ENCODE measurements at places on chromosomes 16 and 17.

DNA sequence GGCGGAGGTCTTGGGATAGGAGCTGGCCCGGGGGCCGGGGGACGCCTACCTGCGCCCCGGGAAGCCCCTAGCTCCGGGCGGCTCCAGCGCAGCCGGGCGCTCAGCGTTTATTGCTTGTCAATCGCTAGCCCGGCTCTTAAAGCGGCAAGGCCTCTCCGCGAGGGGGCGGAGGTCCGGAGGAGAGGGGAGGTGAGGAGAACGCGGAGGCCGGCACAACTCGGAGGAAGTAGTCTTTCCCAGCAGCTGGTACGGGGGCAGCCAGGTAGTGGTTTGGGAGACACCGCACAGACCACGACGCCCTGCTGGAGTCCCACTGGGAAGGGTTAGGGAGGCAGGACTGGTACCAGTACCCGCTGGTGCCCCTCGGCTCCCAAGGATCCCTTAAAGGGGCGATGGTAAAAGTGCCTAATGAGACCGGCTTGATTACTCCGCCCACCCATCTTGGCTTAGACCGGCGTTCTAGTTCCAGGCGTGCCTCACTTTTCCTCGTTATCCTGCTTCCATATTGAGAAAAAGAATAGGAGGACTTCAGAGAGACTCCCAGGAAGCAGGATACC lies at the start of gene MPP2:
Gene MPP2, minus strand, starts transcription at position 112 of the 557 bp plus-strand sequence. CDS start 3,076 bp downstream, outside the sequence.
- DNase-seq, result no peak

- DNase-seq, result no peak
Observed at GRCh38 chr17:68328676-68329075, 37.4 kb downstream of the ARSG start.

GRCh38 chr16:85274924-85275323 lies 162.7 kb upstream of the CIBAR2 start:
- no peak for DNase-seq

- peak; percentile 29 for DNase-seq
Observed at GRCh38 chr16:47477679-47478078, 16.5 kb downstream of the PHKB start.

- DNase-seq, result no peak
Observed at GRCh38 chr17:82239926-82240505, 11.2 kb downstream of the SLC16A3 start.

DNA sequence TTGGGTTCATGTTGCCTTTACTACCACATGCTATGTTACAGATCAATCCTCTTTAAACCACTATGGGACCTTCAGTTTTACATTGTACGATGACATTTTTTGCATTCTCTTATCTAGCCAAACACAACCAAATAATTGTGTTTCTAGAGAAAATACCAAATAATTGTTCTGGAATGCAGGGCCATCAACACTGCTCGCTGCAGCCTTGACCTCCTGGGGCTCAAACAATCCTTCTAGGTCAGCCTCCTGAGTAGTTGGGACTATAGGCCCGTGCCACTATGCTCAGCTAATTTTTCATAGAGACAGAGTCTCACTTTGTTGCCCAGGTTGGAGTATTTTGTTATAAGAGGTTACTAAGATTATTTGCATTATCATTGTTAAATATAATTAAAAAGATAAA lies 237.5 kb upstream of the PMFBP1 start:
- no peak for DNase-seq

DNA sequence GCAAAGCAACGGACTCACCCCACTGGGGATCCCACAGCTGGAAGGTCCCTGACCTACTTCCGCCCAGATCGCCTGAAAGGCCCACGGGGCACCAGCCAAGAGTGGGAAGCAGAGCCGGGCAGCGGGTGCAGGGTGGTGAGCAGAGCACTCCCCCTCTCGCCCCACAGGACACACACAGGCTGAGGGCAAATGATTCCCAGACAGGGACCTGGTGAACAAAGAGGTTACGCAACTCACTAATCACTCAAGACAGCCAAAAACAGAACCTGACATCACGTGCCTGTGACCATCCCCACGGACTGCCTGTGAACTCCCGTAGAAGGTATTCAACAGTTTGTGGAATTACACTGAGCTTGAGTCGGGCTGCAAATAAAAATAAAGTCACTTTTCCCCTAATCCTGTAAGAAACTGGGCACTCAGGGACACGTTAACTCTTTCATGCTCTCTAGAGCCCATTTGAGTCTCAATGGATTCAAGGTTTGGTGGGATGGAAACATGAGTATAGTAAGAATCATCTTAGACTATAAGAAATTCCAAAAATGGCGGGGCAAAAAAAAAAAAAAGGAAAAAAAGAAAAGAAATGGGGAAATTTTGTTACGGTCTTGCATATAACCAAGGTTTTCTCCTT lies 396.1 kb downstream of the SOX9 start:
- DNase-seq, result peak; percentile 21

- DNase-seq, result no peak
Observed at GRCh38 chr16:11101695-11102522, 154.1 kb downstream of the SOCS1 start.

GRCh38 chr16:364595-365491 lies 5.5 kb downstream of the MRPL28 start:
- no peak for DNase-seq

DNA sequence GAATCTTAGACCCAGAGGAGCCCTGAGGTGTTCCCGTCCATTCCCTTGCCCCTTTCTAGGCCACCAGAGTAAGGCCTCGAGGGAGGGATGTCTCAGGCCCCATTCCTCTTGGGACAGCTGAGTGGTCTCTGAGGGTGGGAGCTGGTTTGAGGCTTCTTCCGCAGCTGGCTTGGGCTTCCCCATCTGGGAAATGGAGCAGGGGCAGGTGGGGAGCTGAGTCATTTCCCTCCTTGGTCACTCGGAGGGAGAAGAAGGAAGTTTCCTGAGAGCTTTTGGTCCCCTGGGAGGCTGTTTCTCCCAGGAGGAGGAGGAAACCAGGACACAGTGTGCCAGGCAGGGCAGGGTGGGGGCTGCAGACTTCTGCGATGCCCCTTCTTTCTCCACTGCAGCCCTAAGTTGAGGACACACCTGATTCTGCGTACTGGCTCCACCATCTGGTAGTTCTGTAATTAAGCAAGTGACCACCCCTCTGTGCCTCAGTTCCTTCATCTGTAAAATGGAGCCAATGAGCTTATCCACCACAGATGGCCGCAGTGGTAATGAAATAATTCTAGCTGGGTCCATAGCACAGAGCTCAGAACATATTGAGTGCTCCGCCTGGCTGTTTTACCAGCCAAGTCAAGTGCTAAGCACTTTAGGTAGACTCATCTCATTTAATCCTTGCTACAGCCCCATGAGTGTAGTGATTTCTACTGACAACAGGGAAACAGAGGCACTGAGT lies 1.6 kb upstream of the KCNJ12 start:
- no peak for DNase-seq

DNA sequence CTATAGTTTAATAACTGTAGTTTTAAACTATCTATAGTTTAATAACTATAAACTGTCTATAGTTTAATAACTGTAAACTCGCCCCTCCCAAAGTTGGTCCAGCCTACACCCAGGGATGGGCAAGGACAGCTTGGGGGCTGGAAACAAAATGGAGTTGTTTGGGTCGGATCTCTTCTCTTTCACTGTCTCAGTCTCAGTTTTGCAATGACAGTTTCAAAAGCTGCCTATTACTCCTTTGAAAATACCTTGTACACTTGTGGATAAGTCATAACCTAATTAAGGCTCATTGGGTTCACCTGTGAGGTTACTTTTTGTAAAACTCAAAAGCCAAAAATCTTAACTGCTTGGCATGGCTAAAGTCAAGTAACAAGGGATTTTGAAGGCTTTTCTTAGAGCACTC lies 31.4 kb downstream of the C16orf54 start:
- no peak for DNase-seq

- no peak for DNase-seq
Observed at GRCh38 chr17:72388765-72389473, 268.1 kb downstream of the SOX9 start.

DNA sequence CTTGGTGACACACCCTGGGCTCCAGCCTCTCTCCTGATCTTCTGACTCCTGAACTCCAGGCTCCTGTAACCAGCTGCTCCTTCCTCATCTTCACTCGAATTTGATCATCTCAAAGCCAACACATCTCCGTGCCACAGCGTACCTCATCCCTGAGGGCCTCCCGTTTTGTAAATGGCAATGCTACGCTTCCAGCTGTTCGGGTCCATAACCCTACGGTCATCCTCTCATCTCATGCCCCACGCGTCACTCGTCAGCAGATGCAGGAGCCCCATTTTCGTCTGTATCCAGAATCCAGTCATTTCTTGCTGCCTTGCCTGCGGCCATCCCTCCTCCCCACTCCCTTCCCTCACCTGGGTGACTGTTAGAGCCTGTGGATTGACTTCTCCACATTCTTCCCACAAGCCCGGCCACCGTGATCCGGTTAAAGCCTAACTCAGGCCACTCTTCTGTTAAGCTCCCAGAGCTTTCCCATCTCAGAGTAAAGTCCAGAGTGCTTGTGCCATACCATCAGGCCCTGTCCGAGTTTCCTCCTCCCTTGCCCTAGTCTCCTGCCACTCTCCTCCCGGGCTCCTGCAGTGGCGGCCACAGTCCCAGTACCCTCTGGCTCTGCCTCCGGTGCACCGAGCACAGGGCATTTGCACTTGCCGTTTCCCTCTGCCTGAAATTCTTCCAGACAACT lies 20.3 kb upstream of the AKTIP start:
- no peak for DNase-seq

DNA sequence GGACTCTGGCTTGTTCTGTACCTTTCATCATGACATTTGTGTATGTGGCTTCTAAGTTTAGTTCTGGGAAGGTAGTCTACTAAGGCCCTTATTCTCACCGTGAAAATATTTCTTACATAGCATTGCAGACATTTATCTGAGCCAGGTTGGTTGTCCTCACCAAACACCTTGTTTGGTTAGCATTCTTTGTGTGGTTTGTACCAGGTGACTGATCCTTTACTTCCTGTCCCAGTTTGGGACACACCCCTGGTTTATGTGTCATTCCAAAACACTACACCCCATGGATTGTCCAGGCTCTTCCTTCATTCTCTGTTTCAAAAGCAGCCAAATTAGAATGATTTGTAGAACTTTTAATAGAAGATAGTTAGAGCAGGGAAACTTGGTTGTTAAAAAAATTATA lies 23.2 kb upstream of the DUSP14 start:
- no peak for DNase-seq

GRCh38 chr17:29885031-29885640 lies 44.9 kb downstream of the SSH2 start:
- DNase-seq, result no peak

GRCh38 chr16:28609631-28610594 lies at the start of gene SULT1A1:
Gene SULT1A1 (minus strand): TSS chr16:28610044. CDS start chr16:28608855, 1,189 bp downstream.
- no peak for DNase-seq

- peak; percentile 39 for DNase-seq
Observed at GRCh38 chr16:11257131-11257938, 1.3 kb upstream of the SOCS1 start.

- DNase-seq, result no peak
Observed at GRCh38 chr16:86955136-86955855, 361.9 kb downstream of the C16orf95 start.

- DNase-seq, result no peak
Observed at GRCh38 chr16:68033101-68033500, 10.0 kb downstream of the DUS2 start.

- DNase-seq, result no peak
Observed at GRCh38 chr17:82384051-82384729, 12.6 kb downstream of the UTS2R start.

DNA sequence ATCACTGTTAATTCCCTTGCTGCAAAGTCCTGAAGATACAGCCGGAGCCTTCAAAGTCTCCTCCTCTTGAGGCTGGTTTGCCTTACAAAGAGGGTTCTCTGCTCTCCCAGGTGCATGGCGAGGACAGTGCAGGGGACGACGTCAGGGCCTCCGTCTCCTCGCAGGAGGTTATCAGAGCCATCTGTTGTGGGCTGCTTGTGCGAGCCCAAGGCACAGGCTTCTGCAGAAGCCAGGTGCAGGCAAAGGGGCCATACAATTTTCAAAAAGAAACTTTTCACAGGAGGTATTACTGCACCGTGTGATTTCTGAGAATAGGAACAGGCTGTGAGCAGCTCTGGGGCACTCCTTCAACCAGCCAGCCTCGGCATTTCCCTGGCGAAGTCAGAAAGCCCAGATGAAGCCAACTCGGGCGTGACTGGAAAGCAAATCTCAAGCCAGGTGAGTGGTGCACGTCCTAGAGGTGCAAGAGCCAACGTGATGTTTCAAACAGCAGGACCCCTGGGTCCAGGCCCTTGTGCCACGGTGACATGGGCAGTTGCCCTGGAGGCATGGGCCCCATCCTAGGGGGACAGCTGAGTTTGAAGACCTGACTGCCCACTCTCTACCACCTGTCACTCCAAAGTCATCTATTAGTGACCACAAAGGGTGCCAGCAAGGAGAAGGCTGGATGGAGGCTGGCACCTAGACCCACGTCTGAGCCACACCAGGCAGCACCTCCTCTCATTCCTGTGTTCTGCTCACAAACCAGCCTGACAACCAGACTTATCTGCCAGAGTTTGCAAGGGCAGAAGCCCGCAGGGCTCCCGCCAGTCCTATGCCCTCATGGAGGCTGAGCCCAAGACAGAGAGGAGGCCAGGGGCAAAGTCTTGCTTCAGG lies 68.6 kb downstream of the SMPD3 start:
- DNase-seq, result no peak

DNA sequence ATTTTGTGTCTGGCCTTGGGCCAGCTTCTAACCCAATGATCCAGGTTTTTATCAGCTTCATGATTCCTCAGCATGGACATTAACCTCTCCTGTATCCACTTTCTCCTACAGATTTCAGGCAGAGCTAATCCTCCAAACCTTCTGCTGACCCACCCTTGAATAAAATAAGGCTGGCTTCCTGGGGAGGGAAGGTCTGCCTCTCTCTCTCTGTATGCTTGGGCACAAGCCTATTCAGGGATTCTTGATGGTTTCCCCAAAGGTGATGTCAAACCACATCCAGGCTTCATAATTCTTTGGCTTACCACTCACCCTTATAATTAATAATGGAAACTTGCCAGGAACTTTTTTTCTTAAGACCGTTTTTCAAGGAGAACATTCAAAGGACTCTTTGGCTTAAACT lies 240.1 kb downstream of the UTP18 start:
- DNase-seq, result no peak

- no peak for DNase-seq
Observed at GRCh38 chr17:21019976-21020586, 22.7 kb downstream of the USP22 start.

DNA sequence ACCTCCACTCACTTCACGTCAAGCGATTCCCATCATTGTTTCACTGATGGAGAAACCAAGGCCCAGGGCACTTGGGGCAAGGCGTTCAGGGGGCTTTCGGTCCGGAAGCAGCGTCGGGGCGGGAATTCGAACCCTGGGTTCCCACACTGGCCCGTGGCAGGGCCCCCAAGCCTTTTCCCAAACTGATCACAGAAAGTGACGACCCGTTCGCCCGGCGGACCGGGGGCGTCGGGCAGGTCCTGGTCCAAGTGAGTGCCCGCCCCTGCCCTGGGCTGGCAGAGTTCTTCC lies 856 bp upstream of the MON1B start:
- no peak for DNase-seq
